ENCODE measurements at places on chromosomes 6 and 20. TPM values are rescaled to one million over a fixed set of nuclear protein-coding genes. Genes with fewer than 3 reads are reported as not detected.

CST4 gene
- total RNA-seq, result not detected

NUP153 gene
- total RNA-seq, result 48.3 TPM

SLC22A23 gene
- total RNA-seq, result 42.4 TPM

IPCEF1 gene
- 3.2 TPM for total RNA-seq

RRBP1 gene
- total RNA-seq, result 144 TPM

GTSF1L gene
- total RNA-seq, result not detected

HUS1B gene
- total RNA-seq, result 1.9 TPM

SLC25A27 gene
- total RNA-seq, result 25.1 TPM

MOG gene
- total RNA-seq, result not detected

- no peak for DNase-seq
Observed at GRCh38 chr6:13339863-13340630, 11.7 kb upstream of the TBC1D7 start.

DNA sequence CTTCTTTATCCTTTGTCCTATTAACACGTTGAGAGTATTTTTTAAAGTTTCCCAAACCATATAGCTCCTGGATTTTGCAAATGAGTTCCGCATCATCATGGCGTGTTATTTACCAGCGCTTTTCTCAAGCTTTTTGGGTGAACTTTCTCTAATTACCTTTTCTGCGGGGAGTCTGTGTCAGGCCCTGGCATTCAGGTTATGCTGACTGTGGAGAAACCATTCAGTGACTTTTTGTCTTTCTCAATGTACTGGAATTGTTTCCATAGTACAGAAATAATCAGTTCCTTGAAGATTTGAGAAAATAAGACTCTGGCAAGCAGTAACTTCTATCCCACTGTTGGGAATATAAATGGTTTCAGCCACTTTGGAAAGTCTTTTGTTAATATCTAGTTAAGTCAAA, 115.3 kb downstream of the CDH26 start:
- DNase-seq, result no peak

DNA sequence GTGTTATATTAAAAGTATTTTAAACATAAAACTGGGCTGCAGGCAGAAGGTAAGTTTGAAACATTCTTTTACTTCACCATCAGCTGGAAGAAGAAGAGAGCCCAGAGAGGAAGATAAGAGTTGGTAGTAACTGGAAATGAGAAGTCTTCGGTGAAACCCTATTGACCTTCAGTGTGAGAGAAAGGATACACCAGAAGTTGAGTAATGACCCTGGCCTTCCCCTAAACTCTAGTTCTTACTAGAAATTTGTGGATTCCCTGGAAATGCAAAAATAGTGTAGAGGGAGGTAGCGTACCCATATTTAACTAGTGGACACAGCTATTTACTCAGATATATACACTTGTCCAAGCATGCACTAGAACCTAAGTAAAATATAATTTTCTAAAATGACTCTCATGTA, 8.0 kb upstream of the EPM2A start:
- no peak for DNase-seq

DNA sequence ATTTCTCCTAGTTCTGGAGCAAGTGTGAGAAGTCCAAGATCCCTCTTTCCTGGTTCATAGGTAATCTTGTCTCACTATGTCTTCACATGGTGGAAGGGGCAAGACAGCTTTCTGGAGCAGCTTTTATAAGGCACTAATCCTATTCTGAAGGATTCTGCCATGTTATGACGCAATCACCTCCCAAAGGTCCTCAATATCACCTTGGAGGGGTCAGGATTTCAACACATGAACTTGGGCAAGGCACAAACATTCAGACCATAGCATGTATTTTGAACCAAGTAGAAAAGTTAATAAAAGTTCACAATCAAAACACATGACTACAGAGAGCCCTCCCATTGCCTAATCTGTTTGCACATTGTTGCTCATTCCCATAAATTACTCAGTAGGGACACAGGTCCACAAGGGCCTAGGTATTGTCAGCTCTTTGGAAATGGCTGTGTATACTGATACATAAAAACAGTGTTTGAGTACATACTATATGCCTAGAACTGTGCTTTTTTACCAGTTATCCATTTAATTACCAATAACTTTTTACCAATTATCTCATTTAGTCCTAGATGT, 11.3 kb upstream of the TRDN start:
- no peak for DNase-seq

DNA sequence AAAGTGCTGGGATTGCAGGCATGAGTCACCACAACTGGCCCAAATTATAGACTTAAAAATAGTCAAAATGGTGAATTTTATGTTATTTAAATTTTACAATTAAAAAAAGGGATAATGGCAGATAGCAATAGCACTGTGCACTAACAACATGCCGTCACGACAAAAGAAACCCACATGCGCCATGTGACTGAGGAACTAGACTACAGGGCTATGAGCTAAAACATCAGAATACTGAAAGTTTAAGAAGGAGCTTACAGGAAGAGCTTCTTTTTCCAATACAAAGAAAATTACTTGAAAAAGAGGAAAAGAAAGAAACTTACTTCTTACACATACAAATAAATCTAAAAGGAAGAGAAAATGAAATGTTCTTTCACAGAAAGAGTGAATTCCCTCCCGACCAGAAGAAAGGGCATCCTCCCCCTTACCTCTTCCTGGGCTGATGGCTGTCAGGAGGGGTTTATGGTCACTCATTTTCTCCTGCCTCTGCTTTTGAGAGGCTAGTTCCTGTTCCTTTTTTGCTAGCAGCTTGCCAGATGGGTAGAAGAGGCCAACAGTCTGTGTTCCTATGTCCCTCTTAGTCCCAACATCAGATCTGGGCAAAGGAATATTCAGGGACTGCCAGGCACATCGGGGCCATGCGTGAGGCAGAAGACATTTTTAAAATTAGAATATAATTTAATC, 54.5 kb downstream of the DZANK1 start:
- DNase-seq, result no peak

- no peak for DNase-seq
Observed at GRCh38 chr6:53263917-53264316, 84.8 kb downstream of the ELOVL5 start.

DNA sequence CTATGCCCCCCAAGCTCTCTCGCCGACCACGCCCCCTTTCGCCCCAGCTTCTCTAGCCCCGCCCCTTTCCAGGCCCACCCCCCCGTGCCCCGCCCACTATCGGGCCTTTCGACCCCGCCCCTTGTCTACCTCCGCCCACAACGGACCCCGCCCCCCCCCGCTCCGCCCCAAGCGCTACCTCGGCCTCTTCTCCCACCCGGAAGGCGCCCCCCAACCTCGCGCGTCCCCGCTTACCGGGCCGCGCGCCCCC, 200 bp downstream of the ZBTB22 start:
- peak; percentile 69 for DNase-seq

DNA sequence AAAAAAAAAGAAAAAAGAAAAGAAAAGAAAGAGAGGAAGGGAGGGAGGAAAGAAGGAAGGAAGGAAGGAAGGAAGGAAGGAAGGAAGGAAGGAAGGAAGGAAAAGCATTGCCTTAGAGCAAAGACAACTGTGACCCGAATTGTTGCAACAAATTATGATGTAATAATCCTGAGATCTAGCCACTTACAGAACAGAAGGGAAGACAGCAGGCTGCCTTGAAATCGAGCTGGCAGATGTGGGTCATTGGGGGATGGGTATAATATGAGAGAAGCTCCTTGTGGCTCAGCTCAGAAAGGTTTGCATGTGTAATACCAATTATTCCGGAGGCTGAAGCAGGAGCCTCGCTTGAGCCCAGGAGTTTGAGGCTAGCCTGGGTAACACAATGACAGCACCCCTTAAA, 208.1 kb upstream of the PROKR2 start:
- no peak for DNase-seq

DNA sequence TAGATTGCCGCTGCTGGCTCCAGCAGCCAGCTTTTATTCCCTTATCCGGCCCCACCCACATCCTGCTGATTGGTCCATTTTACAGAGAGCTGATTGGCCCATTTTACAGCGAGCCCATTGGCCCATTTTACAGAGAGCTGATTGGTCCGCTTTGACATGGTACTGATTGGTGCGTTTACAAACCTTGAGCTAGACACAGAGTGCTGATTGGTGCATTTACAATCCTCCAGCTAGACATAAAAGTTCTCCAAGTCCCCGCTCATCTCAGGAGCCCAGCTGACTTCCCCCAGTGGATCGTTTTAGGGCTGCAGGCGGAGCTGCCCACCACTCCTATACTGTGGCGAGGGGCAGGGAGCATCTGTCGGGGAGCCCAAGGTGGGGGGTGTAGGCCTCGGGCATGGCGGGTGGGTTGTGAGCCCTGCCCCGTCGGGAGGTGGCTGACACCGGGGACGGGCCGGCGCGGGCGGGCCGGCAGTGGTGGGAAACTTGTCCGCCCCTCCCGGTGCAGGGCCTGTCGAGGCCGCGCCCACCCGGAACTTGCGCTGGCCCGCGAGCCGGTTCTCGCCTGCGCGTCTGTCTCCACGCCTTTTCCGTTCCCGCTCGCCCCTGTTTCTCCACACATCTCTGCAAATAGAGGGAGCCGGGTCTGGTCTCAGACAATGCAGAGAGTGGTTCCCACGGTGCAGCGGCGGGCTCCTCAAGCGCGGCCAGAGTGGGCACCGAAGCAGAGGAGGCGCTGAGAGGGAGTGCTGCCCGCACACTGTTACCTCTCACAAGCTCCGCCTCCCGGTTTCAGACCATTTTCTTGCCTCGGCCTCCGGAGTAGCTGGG, 86.1 kb upstream of the STMND1 start:
- peak; percentile 61 for DNase-seq

GRCh38 chr6:1502041-1502440, 107.7 kb upstream of the FOXC1 start:
- no peak for DNase-seq

DNA sequence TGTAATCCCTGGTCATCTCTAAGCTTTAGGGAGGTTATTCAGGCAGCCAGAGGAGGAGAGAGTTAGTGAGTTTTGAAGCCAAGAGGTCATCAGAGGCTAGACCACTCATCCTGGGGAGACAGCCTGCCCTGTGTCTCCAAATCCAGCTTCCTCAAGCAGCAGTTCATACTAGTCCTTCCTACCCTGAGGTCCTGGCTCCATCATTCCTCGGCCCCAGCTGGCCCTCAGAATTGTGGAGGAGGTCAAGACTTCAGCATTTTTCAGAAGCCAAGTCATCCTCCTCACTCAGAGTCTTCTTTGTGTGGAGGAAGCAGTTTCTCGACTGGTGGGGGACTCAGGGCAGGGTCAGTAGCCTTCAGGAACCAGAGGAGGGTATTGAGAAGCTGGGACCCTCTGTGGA, 12.4 kb upstream of the KIAA1755 start:
- no peak for DNase-seq

DNA sequence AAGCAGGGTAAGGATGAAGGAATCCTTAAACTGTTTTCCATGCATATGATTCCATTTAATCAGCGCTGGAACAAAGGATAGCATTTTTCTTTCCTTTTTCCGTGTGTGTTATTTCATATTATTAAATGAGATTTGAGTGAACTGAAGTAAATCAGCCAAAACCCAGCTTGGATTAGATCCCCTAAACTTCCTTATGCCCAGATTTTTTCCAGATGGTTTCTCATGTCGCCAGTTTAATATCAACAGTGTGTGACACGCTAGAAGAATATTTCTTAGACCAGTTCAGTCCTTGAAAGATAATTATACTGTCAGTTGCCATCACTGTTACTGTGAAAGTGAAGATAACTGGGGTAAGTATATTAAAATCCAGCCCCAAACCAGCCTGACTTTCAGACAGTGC, 1009.4 kb downstream of the KIF16B start:
- no peak for DNase-seq

GRCh38 chr6:22747571-22747970, 178.2 kb downstream of the HDGFL1 start:
- no peak for DNase-seq

DNA sequence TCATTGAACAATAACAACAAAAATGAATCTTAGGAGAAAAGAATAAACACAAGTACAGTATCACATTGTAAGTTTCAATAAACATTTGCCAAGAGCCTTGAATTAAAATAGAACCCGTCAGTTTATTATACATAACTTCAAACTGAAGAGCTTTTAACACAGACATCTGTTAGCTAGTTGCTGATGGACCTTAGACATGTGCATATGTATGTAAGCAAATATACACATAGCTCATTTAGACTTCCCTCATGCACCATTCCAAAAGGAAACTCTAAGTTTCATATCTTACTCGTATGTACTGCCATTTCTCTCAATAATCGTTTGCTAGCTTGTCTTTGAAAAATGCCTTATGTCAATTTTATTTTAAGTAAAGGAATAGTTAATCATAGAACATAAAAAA, 235.0 kb downstream of the TENT5A start:
- no peak for DNase-seq

DNA sequence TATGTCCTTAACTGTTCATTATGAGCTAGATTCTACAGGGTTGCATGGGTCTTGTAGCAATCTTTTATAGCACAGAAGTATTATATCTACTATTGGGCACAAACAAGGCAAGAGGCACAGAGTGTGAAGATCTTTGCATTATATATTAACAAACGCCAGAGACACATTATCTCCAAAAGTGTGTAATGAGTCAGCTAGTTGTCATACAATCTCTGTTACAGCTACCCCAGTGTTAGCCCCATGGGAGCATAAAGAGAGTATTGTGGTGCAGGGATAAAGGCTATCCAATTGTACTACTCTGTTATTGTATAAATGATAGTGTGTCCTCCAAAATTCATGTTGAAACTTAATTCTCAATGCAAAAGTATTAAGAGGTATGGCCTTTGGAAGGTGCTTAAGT, 148.4 kb upstream of the RIMS1 start:
- DNase-seq, result no peak

GRCh38 chr6:120077489-120077888, 727.9 kb upstream of the MAN1A1 start:
- DNase-seq, result no peak

GRCh38 chr20:58208944-58209343, 19.5 kb downstream of the ANKRD60 start:
- no peak for DNase-seq

DNA sequence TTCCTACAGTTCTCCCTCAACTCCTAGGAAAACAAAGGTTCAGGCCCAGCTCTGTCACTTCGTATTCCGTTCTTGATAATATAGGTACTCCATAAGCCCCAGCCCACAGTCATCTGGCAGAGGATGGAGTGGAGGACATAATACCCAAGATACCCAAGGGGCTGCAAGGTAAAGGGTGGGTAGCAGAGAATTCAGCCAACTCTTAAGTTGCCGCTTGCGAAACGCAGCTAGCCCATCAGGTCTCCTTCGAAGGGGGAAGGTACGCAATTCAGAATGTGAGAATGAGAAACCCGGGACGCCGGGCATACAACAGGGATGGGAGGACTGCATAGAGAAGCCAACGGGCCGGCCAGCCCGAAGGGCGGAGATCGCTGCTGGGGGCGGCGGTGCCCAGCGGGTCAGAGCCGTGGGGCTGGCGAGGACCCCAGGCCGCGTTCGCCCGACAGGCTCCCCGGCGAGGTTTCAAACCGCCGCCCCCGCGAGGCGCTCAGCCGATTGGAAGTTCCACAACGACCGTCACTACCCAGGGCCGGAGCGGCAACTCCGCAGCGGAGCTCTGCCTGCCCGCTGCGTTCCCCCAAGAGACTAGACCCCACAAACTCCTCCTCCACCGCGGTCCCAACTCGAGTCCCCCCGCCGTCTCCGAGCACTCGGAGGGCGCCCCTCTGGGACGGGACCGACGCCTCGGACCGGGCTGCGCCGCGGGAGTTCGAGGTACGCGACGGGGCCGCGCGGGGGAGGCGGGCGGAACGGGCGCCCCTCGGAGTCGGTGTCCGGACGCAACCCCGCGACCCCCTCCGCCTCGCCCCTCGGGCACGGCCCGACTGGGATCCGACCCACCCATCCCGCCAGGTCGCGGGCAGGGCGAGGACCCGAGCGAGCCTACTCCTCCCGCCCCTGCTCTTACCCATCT, 911 bp downstream of the CDK19 start:
- DNase-seq, result peak; percentile 61
